Stimulated activated CD4-positive, alpha-beta T cell treated with anti-CD3 and anti-CD28 coated beads, Interleukin-2, amount 100 ng/mL, for 48 hours (primary cell): ENCODE measurements at places on chromosomes 4 and X.

DNA sequence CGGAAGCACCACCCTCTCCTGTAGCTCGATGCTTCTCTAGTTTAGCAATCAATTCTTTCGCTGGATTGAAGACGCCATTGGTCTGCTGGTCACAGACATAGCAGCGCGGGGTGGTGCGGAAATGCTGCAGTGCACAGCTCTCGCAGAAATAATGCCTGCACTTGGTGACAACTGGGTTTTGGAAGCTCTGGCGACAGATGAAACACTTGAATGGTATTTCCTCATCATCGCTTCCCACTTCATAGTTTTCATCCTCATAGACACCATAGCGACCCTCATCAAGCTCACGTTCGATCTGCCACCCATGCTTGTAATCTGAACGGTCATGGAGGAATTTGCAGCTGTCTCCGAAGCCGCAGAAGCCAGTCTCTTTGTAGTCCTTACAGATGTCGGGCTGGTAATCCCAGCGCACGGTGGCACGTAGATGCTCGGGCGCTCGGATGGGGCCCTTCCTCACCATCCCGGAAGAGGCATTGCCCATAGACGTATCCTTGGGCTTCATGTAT, 854 bp downstream of the RNF113A start:
- DNase-seq, result peak; percentile 8

DNA sequence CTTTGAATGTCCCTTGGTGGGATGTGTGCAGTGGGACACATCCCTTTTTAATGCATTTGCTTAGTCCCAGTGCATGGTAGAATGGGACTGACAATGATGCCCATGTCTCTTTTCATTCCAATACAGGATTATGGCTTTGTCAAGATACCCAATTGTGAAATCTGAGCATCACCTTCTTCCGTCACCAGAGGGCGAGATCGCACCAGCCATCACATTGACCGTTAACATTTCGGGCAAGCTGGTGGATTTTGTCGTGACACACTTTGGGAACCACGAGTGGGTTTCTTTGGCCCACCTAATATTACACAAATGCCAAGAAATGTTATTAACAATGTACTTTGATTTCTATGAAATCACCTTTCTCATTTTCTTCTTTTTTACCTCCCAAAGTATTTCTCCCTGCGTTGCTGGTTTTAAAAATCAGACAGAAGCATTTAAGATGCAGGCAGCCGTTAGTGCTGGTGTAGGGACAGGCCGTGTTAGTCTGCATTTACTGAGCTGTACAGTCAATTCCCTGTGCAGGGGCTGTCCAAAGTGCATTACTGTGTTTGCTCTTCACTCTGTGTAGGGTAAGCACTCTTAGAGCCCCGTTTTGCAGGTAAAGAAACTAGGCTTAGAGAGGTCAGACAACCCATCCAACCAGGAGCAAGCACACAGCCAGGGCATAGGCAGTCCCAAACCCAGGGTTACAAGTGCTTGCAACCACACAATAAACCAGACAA, 46.5 kb downstream of the CWH43 start:
- peak; percentile 10 for DNase-seq

DNA sequence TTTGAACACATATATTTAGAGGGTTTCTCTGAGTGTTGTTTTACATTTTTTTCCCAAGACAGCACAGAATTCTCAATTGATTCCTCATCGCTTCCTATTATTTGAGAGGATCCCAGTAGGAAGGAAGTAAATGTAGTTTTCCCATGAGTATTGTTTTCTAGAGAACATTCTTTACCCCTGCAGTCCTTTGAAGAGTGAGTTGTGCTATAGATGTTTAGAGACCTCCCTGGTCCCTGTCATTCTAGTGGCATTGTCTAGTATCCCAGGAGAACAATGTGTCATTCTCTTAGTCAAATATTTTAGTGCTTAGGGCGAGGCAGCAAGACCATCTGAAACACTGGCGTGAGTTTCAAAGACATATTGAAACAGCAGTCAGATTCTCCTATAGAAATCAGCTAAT, 32.5 kb downstream of the SORBS2 start:
- no peak for DNase-seq

GRCh38 chr4:111537165-111537564, 608.1 kb upstream of the FAM241A start:
- no peak for DNase-seq

DNA sequence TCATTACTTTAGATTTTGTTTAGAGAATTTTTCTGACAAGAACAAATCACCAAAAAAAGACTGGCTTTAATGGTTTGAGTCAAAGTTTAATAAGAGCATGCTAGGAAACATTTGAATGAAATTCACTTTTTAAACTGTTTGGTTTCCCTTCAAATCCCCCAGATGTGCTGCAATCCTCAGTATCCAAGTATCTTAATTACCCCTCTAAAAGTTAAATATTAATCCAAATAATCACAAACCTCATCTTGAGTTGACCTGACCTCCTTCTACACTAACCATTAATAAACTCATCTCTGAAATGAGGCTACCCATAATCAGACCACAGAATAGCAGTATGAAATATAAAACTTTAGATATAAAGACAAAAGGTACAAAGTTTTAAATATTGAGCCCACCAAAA, 10.1 kb downstream of the DHX15 start:
- no peak for DNase-seq

DNA sequence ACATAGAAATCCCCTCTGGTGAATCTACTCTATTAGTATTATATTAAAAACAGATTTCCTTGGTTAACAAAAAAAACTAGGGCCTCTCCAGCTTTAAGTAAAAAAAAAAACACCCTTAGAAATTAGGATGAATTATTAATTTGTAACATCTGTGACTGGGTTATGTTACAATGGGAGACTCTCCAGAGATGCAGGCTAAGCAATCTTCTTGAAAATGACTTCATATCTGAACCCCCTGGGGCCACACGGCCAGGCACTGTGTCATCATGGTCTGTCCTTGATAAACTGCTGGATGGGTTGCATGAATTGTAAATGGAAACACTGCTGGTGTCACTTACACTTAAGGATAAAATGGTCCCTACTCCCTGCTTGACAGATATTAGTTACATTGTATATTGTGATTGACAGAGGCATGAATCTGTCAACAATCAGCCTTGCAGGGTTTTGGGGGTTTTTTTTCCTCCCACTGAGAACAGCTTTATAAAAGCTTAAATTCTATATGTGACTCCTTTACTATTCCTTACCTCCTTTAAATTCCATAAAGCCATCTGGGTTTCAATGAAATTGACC, 49.1 kb downstream of the PRKG2 start:
- DNase-seq, result no peak

- DNase-seq, result no peak
These were observed at the start of gene KDR for GRCh38 chr4:55125087-55125721. TSS of gene KDR (minus strand) at chr4:55125595. CDS start at chr4:55125293, 302 bp downstream.

- no peak for DNase-seq
These were observed 100.5 kb downstream of the AREG start for GRCh38 chr4:74545448-74545847.

DNA sequence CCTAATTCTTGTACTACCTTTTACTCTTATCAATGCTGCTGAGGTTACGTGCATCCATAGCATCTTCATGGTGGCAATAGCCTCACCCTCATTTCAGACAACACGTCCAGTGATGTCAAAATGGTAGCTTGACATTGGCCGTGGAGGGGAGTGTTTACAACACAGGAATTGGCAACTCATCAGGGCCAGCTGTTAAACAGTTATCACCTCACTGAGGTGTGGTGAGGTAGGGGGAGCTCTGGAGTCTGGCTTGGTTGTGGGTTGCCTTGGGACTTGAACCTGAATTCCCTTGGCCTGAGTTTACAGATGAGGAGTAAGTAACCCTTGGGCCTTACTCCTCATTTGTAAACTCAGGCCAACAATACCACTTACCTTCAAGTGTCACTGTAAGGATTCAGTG, 10.4 kb downstream of the SASH3 start:
- no peak for DNase-seq

DNA sequence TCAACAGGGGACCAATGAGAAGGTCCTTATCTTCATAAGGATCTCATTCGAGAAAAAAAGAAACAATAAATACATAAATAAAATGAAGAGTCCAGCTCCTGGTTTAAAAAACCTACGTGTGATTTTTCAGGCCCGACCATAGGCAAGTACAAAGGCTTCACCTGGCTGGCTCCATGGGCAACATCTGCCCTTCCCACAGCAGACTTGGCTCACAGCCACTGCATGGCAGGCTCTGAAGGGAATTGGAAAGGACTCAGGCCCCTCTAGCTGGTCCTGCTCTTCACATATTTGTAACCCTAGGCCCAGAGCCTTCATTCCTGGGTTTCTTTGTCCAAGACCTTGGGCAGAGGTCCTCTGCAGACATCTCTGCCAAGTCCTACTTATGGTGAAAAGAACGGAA, 228.1 kb downstream of the QDPR start:
- no peak for DNase-seq

- DNase-seq, result no peak
These were observed 59.8 kb downstream of the CPLX1 start for GRCh38 chr4:766152-766515.

DNA sequence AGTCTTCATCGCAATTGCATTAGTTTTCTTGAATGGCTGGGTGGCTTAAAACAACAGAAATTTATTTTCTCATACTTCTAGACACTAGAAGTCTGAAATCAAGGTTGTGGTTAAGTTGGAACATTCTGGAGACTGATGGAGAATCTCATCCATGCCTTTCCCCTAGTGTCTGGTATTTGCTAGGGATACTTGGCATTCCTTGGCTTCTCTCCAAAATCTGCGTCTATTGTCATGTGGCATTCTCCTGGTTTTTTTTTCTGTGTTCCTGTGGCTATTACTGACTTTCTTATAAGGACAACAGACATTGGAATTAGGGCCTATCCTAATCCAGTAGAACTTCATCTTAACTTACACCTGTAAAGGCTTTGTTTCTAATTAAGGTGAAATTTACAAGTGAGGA, 272.8 kb upstream of the EPHA5 start:
- DNase-seq, result no peak

GRCh38 chrX:48751343-48751742, 10.2 kb upstream of the GLOD5 start:
- no peak for DNase-seq

- DNase-seq, result no peak
These were observed 167.2 kb downstream of the STK32B start for GRCh38 chr4:5218376-5219069.

- no peak for DNase-seq
These were observed 114.8 kb upstream of the ATP6AP2 start for GRCh38 chrX:40465735-40466551.

DNA sequence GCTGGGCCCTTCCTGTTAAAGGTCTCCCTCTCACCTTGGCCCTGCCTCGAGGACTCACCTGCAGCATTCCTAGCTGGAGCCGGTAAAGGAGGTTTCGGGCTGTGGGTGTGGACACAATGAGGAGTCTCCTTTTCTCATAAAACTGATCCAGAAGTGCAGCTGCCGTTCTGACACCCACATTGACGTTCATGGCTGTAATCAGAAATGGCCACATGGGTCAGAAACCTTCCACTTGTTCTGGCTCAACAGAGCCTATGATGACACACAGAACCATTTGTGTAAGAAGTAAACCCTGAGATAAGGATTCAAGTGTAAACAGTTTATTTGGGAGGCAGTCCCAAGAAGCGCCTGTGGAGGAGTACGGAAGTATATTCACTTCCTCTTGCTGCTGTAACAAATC, 63.8 kb downstream of the SRPX start:
- DNase-seq, result no peak

DNA sequence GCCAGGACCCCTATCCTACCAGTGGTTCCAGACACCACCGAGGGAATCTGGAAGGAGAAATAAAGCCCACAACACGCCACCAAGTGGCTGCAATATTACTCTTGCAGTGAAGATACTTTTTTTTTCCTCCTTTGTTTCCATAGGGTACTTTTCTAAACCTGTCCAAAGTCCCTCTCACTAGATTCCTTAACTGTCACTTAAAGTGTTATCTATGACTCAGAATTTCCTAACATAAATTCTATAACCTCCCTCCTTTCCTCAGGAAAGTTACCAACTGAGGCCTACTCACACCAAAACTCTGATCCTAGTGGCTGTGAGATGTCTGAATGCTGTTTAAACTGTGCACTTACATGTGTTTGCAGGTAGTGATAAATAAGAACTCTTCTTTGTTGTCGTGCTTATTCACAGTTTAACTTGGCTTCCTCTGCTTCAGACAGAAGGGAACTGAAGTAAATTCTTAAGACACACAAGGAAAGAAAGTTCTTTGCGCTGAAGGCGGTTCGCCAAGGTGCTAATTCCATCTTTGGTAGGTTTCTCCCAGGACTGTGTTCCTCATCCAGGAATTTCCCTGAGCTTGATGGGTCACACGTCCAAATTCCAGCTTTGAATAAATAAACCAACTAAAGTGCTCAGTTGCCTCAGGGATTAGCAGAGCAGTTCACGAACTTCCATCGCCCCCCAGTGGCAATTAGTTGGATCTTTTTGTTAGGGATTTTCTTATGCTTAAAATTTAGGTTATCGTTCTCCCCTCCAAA, 10.7 kb upstream of the HCCS start:
- DNase-seq, result no peak

DNA sequence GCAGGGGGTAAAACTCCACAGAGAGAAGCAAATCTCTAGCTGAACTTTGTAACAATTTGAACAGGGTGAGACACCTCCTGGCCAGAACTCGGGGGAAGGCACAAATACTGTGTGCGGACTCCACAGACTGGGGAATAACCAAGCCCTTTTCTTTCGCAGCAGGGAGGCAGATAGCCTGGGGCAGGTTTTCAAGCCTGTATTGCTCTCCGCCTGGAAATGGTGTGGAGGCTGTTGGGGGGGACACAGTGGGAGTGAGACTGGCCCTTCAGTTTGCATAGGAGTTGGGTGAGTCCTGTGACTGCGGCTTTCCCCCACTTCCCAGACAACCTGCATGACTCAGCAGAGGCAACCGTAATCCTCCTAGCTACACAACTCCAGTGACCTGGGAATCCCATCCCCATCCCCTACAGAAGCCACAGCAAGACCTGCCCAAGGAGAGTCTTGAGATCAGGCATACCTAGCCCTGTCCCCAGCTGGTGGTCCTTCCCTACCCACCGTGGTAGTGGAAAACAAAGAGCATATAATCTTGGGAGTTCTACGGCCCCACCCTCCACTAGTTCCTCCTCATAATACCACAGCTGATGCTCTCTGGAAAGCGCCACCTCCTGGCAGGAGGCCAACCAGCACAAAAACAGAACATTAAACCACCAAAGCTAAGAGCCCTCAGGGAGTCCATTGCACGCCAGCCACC, 12.9 kb upstream of the SMPX start:
- DNase-seq, result no peak

- no peak for DNase-seq
These were observed 28.0 kb upstream of the BANK1 start for GRCh38 chr4:101762534-101762933.

- DNase-seq, result no peak
These were observed 28.2 kb upstream of the RASSF6 start for GRCh38 chr4:73648478-73648877.

DNA sequence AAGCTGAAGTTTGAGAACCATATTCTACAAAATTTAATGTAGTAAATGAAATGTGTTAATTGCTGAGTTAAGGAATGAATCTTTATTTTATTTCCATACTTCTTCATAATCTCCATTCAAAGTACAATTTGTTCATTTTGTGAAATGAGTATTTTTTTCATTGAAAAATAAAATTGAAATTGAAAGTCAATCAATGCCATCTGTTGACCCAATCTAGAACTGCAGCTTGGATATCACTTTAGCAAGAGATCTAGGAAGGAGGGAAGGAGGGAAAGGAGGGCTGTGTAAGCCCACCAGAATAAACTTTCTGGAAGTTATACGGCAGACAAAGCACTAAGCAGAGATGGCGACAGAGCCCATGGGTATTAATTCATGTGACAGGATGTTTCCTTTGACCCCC, 128.4 kb downstream of the ZMAT1 start:
- DNase-seq, result no peak

- DNase-seq, result no peak
These were observed 1101.7 kb upstream of the INTU start for GRCh38 chr4:126530996-126531585.
